ENCODE measurements at places on chromosomes 1 and 21. TPM values are rescaled to one million over a fixed set of nuclear protein-coding genes. Genes with fewer than 3 reads are reported as not detected.
A peak's percentile ranks its signal among the peaks of the same experiment; 100 is the strongest.

GRCh38 chr1:12135612-12136011 is 31.2 kb upstream of the TNFRSF1B start:
- no peak for DNase-seq

- no peak for DNase-seq
Observed at GRCh38 chr1:100523038-100523652, 14.8 kb upstream of the GPR88 start.

DNA sequence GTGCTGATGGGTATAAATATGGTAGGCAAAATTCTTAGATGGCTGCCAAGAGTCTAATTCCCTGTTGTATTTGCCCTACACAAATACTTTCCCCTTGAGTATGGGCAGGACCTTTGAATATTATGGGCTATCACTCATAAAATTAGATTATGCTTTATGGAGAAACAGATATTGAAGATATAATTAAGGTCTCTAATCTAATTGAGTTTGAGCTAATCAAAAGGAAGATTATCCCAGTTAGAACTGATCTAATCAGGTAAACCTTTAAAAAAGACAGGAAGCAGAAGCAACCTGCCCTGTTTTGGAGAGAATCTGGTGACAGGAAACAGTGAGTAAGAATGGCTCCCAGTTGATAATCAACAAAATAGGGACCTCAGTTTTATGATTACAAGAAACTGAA is 609.0 kb upstream of the PRMT6 start:
- no peak for DNase-seq

- DNase-seq, result peak; percentile 53
Observed at GRCh38 chr1:110524311-110525248, 5.6 kb upstream of the KCNA10 start.

The FAM177B gene
- polyA plus RNA-seq, result 0.17 TPM

DNA sequence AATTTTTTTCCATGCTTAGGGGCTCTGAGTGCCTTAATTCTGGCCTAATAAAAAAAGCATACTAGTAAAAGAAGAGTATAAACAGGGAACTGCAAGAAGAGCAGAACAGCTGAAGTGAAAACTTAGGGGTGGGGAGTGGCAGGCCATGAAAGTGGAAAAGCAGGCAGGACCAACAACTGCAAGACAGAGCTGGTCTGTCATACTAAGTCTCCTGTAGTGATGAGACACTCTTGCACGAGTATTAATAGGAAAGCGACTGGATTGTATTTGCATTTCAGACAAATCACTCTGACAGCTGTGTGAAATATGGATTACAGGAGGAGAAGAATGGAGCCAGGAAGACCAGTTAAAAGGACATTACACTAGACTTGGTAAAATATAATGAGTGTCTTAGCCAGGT is 449.9 kb downstream of the NUF2 start:
- DNase-seq, result no peak

DNA sequence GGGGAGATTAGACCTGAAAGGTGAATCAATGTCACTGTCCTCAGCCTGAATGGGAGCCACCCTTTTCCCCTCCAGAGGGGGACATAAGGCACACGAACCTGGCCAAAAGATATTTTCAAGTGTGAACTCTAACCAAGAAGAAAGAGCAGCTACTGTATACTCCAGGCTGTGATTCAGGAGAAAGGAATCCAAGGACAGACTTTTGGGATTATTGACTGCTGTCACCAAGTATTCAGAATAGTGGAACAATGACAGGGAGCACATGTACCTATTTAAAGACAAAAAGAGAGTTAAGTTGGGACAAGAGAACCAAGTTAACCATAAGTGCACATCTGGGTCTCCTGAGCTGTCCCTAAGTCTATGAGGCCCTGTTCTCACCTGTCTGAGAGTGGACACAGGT is 2.4 kb downstream of the ICMT start:
- no peak for DNase-seq

The THEMIS2 gene
- polyA plus RNA-seq, result 3.3 TPM

Data from muscle of back (tissue), 13 donors.